Fibroblast of skin of abdomen (primary cell): ENCODE measurements at places on chromosomes 16 and 17.

- DNase-seq = peak; percentile 76
Measured at GRCh38 chr16:88700636-88701482, 5.3 kb downstream of the RNF166 start.

- no peak for DNase-seq
Measured at GRCh38 chr16:88460496-88461330, 7.6 kb downstream of the ZFPM1 start.

- DNase-seq = peak; percentile 30
Measured at GRCh38 chr17:7383742-7384488, 3.0 kb downstream of the TNK1 start.

DNA sequence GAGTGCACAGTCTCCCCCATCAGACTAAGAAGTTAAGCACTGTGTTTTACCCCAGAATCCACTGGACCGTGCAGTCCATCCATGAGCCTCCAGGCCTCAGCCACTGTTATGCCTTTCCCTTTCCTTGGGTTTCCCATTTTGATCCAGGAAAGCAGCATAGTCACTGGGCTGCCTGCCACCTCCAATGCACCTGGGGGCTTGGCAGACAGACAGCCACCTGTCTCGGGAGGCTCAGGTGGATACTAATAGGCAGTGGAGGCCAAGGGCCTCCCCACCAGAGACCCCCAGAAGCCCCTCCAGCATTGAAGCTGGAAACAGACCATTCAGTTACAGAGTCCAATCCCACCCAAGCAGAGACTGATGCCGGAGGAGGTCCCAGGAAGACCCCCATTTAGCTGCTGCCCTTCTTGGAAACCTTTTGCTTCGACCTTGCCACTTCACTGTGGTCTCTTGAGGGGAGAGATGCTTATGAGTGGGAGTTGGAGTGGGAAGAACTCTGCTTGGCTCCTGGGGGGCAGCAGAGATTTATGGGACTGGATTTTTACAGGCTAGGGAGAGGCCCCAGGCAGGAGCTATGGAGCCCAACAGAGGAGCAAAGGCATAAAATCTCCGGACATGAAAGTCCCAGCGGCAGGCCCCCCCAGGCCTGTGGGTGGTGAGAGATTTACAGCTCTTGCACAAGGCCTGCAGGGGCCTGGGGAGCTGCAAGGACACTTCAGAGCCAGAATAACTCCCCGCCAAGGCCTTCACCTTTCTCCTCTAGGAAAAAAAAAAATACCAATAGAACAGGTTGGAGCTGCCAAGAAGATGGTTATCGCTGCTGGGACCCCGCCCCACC, 12.2 kb upstream of the SP2 start:
- peak; percentile 37 for DNase-seq

- DNase-seq = peak; percentile 91
Measured at GRCh38 chr17:19362277-19363113, at the start of gene B9D1. TSS of gene B9D1 (minus strand) at chr17:19362723. CDS start at chr17:19362569, 154 bp downstream.

- no peak for DNase-seq
Measured at GRCh38 chr17:4487820-4488716, 10.6 kb upstream of the SPNS2 start.

DNA sequence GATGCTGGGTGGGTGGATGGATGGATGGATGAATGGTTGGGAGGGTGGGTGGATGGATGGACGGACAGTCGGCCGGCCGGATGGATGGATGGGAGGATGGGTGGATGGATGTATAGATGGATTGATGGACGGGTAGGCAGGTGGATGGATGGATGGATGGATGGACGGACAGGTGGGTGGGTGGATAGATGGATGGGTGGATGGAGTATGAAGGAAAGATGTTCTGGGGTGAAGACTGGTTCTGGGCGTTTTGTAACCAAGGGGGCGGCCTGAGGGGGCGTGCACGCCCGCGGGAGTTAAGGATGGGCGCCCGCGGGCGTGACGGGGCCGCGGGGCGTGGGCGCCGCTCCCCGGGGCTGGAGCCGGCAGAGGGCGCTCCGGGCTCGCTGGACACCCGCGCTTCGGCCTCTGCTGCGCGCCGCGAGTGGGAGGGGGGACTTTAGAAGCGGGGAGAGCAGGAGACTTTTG, at the start of gene NECAB2:
TSS of gene NECAB2 (plus strand) at position 407 of the 468 bp plus-strand sequence. CDS start 405 bp downstream, outside the sequence.
- DNase-seq = peak; percentile 13

GRCh38 chr17:34389126-34389750, 26.2 kb upstream of the CCL1 start:
- DNase-seq = no peak

DNA sequence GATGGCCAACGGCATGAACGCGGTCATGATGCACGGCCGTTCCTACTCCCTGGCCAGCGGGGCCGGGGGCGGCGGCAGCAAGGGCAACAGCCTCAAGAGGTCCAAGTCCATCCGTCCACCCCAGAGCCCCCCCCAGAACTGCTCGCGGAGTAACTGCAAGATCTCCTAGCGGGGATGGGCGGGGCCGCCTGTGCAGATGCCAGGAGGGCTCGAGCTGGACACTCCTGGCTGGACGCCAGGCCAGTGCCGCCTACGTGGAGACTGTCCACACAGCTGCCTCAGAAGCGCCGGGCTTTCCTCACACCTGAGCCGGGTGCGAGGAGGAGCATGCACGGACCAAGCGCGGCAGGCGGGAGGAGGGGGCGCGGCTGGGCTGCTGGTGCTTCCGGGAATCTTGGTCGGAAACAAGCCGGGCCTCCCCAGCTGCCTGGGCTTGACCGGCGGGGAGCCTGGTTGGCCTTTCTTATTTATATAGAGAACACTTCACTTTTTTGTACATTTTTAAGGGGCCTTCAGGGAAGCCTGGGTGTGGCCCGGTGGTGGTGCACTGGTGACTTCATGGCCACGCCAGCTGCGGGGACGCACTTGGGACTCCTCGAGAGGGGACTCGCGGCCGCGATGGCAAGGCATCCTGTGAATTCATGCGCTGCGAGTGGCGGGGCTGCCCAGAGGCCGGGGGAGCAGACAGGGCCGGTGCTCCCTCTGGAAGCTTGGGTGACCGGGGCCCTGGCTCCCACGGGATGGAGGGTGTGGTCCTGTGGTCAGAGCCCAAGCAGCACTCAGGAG, 3.1 kb upstream of the WFIKKN1 start:
- no peak for DNase-seq

GRCh38 chr16:25135254-25135878, 23.8 kb downstream of the LCMT1 start:
- peak; percentile 35 for DNase-seq

DNA sequence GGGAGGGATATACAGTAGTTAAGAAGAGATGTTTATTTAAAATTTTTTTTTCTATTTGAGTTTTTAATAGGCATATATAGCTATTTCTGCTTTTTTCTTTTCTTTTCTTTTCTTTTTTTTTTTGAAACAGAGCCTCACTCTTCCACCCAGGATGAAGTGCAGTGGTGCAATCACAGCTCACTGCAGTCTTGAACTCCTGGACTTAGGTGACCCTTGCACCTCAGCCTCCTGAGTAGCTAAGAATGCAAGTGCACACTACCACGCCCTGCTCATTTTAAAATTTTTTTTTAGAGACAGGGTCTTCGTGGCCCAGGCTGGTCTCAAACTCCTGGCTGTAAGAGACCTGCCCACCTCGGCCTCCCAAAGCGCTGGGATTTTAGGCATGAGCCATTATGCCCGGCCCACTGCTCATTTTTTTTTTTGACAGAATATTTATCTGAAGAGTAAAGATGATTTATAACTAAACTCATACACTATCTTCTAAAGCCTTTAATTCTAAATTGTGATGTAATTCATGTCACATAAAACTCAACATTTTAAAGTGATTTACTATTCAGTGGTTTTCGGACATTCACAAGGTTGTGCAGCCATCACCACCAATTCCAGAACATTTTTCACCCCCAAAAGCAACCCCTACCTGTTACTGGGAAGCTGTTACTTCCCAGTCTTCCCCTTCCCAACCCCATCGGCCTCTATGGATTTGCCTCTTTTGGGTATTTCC, 106.0 kb downstream of the VPS53 start:
- DNase-seq = no peak

DNA sequence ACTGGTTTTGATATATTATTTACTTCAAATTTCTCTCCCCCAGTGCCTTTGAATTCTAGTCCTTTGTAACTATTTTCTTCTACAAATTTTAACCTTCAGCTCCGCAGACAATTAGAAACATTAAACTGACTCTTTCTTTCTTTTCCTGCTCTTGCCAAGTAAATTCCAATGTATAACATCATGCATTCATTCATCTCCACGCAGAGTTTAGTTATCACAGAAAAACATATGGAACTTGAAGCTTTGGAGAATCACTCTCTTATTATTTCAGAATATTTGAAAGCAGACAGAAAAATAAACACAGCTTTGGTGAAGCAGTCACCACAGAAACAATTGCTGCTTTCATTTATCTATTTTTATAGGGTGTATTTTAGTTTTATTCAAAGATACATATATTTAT, 778.7 kb upstream of the CDH8 start:
- DNase-seq = peak; percentile 64

GRCh38 chr16:69417520-69418199, 6.8 kb upstream of the CYB5B start:
- no peak for DNase-seq
